M059J (cell line): ENCODE measurements at places on chromosomes 5 and 9.

DNA sequence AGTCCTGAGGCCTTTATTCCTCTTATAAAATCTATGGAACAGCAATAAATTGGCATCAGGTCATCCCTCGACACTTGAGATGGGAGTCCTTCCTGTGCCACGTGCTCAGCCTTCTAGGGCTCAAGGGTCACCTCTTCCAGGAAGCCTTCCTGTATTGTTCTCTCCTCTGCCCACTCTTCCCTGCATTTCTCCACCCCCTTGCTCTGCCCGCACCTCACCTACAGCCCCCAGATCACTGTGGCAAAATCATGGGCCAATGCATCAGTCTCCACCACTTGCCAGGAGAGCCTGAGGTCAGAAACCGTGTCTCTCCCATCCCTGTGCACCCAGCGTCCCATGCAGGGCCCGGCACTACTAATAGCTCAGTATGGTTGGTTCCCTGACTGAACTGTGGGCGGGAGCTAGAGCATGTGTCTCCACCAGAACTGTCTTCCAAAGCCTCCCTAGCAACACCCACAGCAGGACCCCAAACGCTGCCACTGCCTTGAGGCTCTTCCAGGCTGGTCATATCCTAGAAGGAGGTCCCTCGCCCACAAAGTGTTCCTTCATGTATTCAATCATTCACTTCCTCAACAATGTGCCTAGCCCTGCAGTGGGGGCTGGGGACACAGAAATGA, 13.5 kb downstream of the DUSP1 start:
- peak; percentile 44 for DNase-seq

- DNase-seq = no peak
Observed at GRCh38 chr9:99112750-99113413, 8.0 kb downstream of the TGFBR1 start.

GRCh38 chr5:113109344-113109743, 132.7 kb downstream of the DCP2 start:
- no peak for DNase-seq

- DNase-seq = peak; percentile 46
Observed at GRCh38 chr5:19256036-19256435, 732.0 kb downstream of the CDH18 start.

- DNase-seq = no peak
Observed at GRCh38 chr5:16891033-16891432, 45.1 kb downstream of the MYO10 start.

DNA sequence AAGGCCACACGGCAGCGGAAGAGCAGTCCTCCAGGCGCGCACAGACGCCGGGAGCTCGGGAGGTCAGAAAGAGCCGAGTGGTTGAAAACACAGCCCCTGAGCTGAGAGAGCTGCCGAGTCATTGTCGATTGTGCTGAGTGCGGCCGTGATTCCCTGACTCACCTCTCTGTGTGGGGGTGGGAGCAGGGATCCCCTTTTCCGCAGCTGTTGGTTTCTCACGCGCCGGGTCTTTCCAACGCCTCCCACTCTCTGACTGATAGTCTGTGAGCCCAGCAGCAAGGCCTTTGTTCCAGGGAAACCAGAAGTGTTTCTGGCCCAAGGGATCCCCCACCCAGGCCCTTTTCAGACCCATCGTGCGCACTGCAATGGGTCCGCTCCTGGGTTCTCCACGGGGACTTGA, 97.3 kb downstream of the MRPL36 start:
- no peak for DNase-seq

DNA sequence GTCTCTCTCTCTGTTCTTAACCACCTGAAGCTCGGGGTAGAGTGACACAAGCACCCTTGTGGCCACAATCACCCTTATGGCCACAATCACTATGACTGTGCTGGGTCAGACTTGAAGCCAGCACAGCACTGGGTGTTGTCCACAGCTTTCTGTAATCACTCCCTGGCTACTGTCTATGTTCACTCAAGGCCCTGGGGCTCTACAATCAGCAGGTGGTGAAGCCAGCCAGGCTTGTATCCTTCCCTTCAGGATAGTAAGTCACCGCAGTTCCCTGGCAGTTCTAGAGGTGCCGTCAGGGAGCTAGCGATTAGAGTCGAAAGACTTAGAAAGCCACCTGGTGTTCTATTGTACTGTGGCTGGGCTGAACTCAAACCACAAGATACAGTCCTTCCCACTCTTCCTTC, 44.2 kb downstream of the GDA start:
- DNase-seq = peak; percentile 23

DNA sequence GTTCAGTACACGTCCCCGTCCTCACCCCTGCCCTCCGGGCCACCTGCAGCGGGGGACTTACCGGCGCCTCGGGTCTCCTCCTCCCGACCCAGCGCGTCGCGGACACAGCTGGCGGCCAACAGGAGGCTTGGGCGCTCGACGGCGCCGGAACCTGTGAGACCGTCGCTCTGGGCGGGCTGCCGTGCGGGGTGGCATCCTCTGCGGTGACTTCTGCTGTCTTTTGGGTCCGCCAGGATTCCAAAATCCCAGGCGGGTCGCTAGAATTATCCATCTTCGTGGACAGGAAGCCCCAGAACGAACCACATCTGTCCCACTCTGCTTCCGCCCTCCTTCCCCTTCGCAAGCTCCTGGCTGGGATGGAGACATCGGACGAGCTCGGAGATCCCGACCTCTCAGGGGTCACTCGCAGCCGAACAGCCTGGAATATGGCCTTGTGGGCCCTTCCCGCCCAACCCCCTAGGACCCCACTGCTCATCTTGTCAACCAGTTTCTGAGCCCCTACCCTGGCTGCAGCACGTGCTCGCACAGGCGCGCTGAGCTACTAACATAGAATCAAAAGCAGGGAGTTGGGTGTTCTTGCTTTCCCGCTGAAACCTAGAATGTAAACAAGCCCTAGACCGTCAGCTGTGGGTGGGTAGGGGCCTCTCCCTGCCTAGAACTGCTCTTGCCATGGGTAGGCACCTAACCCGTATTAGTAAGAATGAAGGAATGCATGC, 947 bp upstream of the MARCHF3 start:
- peak; percentile 15 for DNase-seq

- DNase-seq = no peak
Observed at GRCh38 chr5:122759241-122760070, 15.4 kb upstream of the SNX2 start.

DNA sequence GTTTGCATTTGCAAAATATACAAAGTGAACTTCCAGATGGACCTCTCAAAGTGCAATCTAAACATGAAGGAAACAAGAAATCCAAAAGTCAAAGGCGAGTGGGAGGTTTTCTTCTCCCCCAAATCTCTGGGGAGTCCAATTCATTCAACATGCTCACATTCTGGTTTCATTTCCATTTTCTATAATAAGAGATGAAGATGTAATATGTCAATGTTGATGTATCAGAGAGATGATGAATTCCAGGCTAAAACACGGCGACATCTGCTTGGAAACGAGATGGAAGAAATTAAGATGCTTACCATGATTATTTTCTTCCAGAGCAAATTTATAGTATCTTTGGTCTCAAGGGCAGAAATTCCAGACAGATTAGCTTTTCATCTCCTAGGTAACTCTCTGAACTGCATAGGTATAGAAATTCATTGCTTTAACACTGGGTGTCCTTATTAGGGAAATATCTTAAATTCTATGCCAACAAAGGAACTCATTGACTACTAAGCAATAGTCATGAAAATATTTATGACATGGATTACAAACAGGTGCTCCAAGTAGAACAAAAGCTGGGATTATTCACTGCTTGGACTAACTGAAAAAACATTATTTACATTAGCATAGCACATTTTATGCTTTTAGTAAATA, 287.9 kb downstream of the SEC61B start:
- DNase-seq = no peak
